IPS-NIHi11 (cell line): ENCODE measurements at places on chromosomes 2 and 18.

- DNase-seq, result no peak
These were observed 31.8 kb upstream of the FSHR start for GRCh38 chr2:49186050-49186648.

- DNase-seq, result no peak
These were observed 44.7 kb downstream of the ITSN2 start for GRCh38 chr2:24315669-24316068.

DNA sequence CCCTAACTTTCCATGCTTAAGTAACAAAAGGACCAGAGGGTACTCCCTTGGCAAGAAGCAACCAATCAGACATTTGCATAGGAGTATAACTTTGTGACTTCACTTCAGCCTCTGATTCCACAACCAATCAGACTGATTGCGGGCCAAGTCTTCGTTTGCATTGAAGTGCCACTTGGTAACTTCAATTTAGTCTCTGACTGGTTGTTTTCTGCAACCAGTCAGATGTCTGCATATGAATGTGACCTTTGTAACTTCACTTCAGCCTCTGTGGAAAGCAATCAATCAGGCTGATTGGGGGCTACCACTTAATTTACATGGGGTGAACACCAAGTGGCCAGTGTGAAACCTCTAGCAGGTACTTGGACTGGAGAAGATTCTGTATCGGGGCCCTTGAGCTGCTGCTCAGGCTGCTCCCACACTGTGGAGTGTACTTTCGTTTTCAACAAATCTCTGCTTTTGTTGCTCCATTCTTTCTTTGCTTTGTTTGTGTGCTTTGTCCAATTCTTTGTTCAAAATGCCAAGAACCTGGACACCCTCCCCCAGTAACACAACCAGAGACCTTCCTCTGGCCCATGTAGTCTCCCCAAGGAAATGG lies 241.5 kb downstream of the ACKR3 start:
- DNase-seq, result no peak

DNA sequence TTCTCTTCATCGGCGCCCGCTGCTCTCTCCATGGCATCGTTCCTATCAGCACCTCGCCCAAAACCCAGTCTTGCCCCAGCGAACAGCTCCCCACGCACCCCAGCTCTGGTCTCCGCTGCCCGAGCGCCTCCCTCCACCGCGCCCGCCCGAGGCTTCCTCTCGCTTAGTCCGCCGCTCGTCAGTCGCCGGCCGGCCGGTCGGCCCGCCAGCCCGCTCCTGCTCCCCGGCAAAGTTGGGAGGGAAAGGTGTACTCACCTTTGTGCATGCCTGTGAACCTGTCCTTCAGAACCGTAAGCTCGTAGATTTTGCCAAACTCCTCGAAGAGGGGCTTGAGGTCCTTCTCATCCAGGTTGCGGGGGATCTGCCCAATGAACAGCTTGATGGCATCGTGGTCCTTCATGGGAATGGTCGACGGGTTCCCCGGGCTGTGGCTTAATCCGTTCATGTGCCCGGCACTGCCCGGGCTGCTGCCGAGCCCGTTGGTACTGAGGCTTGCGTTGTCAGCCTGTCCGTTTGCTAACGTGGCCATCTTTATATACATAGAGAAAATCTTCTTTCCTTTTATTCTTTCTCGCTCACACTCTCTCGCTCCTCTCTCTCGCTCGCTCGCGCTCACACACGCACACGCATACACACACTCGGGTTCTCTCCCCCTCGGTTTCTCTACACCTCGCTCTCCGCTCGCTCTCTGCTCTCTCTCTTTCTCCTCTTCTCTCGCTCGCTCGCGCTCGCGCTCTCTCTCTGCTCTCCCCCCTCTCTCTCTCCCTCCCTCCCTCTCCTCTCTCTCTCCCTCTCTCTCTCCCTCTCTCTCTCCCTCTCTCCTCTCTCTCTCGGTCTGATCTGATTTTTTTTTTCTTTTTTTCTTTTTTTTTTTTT lies at the start of gene CELF4:
TSS of gene CELF4 (minus strand) at position 698 of the 876 bp plus-strand sequence.
- no peak for DNase-seq

GRCh38 chr2:200662727-200663126 lies 76.9 kb downstream of the AOX1 start:
- DNase-seq, result no peak

DNA sequence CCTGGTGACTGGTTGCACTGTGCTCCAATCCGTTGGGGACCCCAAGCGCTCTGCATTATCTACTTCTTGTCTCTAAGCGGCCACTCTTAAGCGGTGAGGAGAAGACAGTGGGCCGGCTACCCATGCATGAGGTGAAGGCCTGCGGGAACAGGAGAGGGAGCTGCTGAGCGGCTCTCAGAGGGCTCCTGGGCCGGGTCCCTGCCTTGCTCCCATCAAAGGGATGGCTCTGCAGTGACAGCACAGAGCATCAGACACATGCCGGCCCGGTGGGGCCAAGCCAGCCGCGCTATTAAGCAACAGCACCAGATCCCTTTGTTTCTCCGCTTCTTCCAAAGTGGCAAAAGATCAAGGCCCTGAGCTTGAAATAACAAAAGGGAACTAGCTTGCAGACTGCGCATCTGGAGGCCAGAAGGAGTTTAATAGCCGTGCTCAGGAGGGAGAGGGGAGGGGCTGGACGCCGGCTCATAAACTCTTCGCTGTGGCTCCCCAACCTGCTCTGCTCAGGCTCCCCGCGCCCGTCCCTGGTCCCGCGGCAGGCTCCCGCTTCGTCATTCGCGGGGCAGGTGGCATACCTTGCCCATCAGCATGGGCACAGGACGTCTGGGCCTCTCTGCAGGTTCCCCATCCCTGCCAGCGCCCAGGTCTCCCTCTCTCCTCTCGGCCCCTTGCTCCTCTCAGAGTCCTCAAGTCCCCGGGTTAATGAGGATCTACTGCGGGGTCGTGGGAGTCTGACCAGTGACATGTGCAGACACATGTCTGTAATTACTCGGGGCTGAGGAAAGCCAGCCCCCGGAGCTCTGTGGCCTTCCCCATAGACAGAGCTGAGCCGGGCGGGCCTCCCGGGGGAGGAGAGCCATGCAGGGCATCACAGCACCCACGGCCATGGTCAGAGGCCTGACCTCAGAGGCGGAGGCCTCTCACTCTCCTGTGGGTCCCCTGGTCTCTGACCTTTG lies 96.7 kb downstream of the ASB1 start:
- DNase-seq, result peak; percentile 77

GRCh38 chr18:12236934-12237832 lies 17.0 kb upstream of the CIDEA start:
- DNase-seq, result peak; percentile 85

DNA sequence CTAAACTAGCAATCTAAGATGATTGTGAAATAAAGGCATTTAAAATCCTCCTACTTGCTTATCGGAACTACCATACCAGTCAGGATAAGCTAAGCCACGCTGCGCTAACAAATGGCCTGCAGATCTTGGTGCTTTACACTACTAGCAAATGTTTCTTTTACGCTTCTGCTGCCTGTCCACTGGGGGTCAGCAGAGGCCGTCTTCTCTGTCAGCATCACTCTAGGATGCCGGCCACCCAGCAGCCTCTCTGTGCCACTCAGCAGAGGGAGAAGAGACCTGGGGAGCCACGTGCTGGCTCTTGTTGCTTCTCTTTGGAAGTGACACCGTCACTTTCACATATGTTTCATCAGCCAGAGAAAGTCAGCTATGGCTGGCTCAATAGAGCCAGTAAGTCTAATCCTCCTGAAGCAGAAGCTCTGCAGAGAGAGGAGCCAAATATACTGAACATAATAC lies 36.6 kb downstream of the COPS8 start:
- peak; percentile 70 for DNase-seq
